Left renal pelvis (tissue), 4 donors: ENCODE measurements at places on chromosomes 7 and 10. TPM values are rescaled to one million over a fixed set of nuclear protein-coding genes. Genes with fewer than 3 reads are reported as not detected.

GRCh38 chr7:146423446-146423845 is 306.8 kb downstream of the CNTNAP2 start:
- DNase-seq, result no peak

GRCh38 chr10:56258378-56258777 is 102.7 kb downstream of the ZWINT start:
- no peak for DNase-seq

- DNase-seq, result no peak
Observed at GRCh38 chr7:145909991-145910513, 206.5 kb upstream of the CNTNAP2 start.

DNA sequence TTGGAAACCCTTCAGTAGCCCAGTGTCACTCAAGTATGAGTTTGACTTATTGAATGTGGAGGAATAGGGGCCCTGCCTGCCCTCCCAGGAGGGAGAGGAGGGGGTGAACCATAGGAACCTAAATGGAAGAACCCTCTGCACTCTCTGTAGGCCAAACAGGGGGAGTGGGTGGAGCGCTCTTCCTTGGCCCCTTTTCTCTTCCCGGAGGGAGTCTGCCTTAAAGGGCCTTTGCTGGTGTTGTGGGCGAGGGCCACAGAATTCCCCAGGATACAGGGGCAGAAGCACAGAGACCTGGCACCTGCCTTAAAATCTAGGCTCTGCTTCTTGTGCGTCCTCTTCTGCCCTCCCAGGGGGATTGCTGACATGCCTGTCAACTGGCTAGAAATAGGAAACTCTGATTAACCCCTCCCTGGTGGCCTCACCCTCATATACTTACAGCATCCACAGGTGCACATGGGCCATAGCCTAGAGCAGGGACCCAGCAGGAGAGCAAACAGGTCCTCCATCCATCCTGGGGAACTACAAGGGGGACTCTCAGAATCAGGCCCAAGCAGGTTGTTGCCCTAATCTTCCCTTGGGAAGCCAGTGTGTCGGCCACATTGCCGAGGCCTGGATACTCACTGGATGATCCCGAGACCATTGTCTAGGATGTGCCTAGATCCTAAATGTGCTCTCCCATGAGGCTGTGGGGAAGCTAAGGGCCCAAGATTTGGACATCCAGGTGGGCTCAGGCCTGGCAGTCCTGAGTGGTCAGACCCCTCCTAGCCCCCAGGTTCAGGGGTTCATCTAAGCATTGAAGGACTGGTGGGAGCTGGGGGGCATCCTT is 3.4 kb downstream of the TRIM8 start:
- DNase-seq, result no peak

GRCh38 chr10:34413756-34414587 is 401.1 kb downstream of the PARD3 start:
- no peak for DNase-seq

Gene ING3
- 34.5 TPM for polyA plus RNA-seq

DNA sequence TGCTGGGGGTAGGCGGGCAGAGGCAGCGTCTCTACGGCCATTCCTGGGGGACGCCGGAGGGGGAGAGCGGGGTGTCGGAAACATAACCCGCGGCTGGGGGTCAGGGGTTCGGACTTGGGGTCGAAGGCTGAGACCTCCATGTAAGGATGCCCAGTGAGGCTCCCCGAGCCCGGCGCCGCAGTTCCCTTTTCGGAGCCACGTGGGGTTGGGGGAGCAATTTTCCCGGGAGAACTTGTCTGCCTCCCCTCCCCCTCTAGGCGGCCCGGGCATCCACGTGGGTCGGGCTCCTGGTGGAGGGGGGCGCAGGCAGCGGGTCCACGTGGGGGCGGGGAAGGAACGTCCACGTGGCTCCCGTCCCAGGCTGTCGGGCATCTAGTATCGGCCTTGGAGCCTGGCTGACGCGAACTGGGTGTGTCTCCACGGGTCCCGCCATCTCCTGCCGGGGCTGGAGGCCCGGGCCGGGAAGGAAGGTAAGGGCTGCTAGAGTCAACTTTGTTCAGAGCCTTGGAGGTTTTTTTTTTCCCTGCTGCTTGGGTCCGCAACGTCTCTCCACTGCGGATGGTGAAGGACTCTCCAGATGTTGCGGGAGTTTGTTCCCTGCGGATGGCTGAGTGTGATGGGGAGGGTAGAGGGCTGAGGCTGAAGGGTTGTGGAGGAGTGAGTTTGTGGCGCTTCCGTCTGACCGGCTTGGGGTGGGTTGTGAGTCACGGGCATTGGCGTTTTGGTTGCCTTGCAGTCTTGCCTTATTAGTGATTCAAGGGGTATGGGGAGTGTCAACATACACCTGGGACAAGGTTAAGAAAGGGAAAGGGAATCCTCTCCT is 744 bp downstream of the PPRC1 start:
- no peak for DNase-seq

- no peak for DNase-seq
Observed at GRCh38 chr7:8119262-8119661, 142.7 kb downstream of the ICA1 start.

Gene STRIP2
- polyA plus RNA-seq, result 3.9 TPM

DNA sequence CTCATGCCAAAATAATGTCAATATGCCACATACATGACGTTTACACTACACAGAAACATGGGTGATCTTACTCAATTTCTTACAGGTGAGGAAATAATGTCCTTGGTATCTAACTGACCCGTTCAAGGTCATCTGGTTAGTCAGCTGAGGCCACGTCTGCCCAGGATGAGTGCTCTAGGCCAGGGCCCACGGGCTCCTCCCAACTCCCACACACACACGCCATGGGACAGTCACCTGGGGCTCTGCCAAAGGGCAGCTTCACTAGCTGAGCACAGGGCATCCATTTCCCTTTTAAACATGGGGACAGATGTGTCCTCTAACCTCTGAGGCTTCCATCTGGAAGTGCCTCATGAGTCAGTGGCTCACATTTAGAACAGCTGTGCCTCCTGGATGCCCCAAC is 123.9 kb downstream of the TNS3 start:
- DNase-seq, result no peak
